ENCODE measurements at places on chromosomes 7 and 10.

DNA sequence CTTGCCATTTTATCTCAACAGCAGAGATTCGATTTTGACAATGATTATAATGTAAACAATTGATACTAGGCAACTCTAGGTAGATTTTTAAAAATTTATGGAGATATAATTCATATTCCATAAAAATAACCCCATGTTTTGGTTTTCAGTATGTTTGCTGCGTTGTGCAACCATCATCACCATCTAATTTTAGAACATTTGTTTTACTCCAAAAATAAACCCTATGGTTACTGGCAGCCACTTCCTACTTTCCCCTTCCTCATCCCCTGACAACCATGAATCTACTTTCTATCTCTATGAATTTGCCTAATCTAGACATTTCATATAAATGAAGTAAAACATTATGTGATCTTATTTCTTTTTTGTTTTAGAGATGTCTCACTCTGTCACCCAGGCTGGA lies 401.9 kb downstream of the THSD7A start:
- DNase-seq, result no peak
- no peak overlapping the region for H3K27ac ChIP-seq
- H3K4me1 ChIP-seq, result no peaks in the 10 kb centered on the region
- H3K36me3 ChIP-seq, result no peaks in the 10 kb centered on the region
- no peak overlapping the region for H3K4me3 ChIP-seq

DNA sequence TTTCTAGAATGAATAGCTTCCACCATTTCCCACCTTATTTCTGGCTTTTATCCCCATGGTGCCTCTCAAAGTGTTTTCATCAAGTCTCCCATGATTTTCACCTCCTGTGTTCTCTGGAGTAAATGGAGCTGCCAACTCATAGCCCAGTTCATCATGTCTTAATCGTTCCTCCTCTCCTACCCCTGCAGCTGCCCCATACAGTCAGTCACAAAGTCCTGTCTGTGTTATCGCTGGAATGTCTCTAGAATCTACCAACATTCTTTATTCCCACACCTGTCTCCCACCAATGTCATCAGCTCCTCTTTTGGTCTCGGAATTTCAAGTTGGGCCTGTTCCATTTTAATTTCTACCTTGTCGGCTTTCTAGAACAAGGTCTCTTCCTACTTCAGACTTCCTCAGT lies 178.9 kb downstream of the MLLT10 start:
- H3K27ac ChIP-seq, result no peak overlapping the region
- peaks cover 18% of the 10 kb centered on the region for H3K4me1 ChIP-seq
- H3K36me3 ChIP-seq, result peaks cover 55% of the 10 kb centered on the region
- no peak for DNase-seq
- H3K27me3 ChIP-seq, result no peaks in the 10 kb centered on the region
- no peak overlapping the region for H3K4me3 ChIP-seq

DNA sequence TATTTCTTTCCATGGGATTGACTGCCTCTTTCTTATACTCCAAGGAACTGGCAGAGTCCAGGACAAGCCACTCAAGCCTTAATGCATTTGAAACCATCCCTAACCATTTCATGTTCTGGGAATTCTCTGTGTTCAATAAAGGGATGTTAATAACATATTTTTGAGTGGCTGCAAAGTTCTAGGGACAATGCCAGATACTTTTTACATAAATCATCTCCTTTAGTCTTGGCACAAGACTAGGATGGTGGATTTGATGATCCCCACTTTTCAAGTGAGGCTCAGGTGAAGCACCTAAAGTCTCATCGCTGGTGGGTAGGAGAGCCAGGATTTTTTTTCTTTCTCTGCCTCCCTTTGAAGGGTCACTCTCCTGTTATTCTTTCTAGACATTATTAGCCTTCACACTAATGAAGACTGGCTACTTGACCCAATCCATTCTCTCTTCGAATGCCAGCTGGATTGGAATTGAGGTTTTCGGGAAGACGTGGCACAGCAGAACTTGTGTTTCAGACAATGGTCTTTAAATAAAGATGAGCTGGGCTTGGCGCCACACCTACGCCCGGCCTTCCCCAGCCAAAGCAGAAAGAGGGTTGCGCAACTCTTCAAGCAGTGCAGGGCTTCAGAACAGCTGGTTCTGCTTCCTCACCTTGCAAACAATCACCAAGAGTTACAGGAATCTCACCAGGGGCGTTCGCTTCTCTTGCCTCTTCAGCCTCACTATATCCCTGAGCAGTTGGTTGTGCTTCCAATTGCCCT lies 73.8 kb upstream of the BMPER start:
- no peak overlapping the region for H3K27ac ChIP-seq
- no peaks in the 10 kb centered on the region for H3K27me3 ChIP-seq
- no peak overlapping the region for H3K4me3 ChIP-seq
- H3K36me3 ChIP-seq, result no peaks in the 10 kb centered on the region

DNA sequence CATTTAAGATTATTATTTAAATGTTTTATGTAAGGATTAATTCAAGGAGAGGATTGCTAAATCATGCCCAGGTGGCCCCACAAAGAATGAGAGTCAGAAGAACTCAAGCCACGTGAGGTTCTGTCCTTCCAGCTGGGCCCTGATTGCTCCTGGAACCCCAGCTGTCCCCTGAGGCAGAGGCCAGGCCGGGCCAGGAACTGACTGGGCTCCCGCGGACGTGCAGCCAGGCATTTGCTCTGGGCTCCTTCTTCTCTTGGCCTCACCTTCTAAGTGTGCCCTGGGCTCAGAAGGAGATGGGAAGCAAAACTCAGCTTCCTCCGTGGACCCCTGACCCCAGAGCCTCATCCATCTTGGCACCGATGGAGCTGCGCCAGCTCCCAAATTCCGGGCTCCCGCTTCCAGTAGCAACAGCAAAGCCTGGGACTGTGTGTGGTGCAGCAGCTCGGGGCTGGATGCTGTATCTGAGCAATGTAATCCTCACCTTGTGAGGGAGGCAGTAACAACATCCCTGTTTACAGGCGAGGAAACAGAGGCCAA lies 250.6 kb upstream of the PPP2R2D start:
- H3K27me3 ChIP-seq, result peaks cover 42% of the 10 kb centered on the region
- H3K27ac ChIP-seq, result no peak overlapping the region
- H3K4me1 ChIP-seq, result peaks cover 2% of the 10 kb centered on the region

GRCh38 chr7:135236727-135237126 lies 3.1 kb downstream of the STRA8 start:
- peaks cover 56% of the 10 kb centered on the region for H3K4me1 ChIP-seq
- peak; percentile 34 for DNase-seq
- peak overlapping the region; percentile 57 for H3K27ac ChIP-seq
- peaks cover 2% of the 10 kb centered on the region for H3K27me3 ChIP-seq
- peak overlapping the region; percentile 62 for H3K4me3 ChIP-seq
- H3K36me3 ChIP-seq, result no peaks in the 10 kb centered on the region

GRCh38 chr10:33278198-33278597 lies 56.3 kb downstream of the NRP1 start:
- H3K4me1 ChIP-seq, result no peaks in the 10 kb centered on the region
- H3K36me3 ChIP-seq, result no peaks in the 10 kb centered on the region
- peaks cover 4% of the 10 kb centered on the region for H3K27me3 ChIP-seq
- no peak overlapping the region for H3K4me3 ChIP-seq
- DNase-seq, result no peak

DNA sequence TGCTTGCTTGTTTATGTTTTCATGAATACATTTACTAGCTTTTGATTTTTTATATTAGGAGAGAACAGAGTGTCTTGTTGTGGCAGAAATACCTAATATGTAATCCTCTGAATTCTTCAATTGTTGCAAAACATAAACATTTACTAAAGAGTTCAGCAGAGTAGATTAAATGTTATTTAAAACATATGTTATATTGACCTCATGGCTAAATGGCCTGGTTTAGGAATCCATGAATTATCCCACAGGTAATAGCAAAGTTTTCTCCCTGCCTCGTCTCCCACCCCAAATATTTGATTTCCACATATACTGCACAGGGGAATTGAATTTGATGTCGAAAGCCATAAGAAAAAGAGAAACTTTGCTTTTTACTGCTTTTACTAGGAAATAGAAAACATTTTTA lies 111.8 kb downstream of the ADK start:
- no peak overlapping the region for H3K4me3 ChIP-seq
- H3K27me3 ChIP-seq, result no peaks in the 10 kb centered on the region
- peak overlapping the region; percentile 14 for H3K27ac ChIP-seq
- peaks cover 12% of the 10 kb centered on the region for H3K4me1 ChIP-seq

DNA sequence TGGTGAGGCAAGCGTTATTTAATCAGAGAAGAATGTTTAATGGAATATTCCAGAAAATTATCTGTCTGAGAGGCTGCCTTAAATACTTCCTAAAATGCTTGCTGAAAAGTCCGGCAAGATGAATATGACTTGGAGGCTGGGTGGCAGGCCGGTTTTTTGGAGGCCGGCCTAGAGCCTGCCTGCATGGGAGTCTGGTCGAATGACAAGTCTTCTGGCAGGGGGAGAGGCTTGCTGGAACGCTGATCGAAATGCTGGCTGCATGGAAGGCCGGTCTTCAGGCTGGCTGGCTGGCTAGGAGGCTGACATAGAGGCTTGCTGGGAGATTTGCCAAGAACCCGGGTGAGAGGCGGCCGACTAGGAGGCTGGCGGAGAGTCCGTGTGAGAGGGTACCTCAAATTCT lies 135.7 kb downstream of the OR13A1 start:
- no peaks in the 10 kb centered on the region for H3K36me3 ChIP-seq
- H3K4me3 ChIP-seq, result no peak overlapping the region
- H3K4me1 ChIP-seq, result no peaks in the 10 kb centered on the region
- H3K27me3 ChIP-seq, result peaks cover 3% of the 10 kb centered on the region

GRCh38 chr10:98567391-98568133 lies 120.8 kb upstream of the HPS1 start:
- H3K36me3 ChIP-seq, result no peaks in the 10 kb centered on the region
- H3K27ac ChIP-seq, result no peak overlapping the region
- no peak overlapping the region for H3K4me3 ChIP-seq
- no peaks in the 10 kb centered on the region for H3K4me1 ChIP-seq
- DNase-seq, result no peak

GRCh38 chr10:73979141-73979808 lies 18.6 kb upstream of the VCL start:
- DNase-seq, result no peak
- H3K27ac ChIP-seq, result no peak overlapping the region
- peak overlapping the region; percentile 22 for H3K4me3 ChIP-seq
- no peaks in the 10 kb centered on the region for H3K36me3 ChIP-seq

DNA sequence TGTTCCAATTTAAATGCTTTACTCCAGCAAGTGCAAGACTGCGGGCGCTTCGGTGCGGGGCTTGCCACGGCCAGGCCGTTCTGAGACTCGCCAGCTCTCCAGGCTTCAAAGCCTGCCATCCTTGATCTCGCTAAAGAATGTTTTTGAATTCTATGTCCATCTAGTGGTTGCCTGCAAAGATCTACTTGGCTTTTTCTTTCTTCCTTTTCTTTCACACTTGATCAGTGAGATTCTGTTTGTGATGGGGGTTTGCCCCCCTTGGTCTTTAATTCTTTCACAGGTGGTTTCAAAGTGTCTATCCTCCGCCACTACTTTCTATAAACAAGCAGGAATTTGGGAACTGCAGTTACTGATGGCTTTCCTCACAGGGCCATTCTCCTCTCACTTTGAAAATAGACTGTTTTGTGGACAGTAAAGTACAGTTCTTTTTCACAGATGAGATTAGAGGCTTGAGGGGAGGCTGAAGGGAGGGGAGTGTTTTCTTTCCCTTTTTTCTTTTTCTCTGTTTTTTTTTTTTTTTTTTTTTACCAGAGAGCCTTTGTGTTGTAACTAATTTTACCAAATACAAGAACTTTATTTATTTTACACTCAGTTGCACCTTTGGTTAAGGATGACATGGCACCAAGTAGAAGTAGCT lies 15.2 kb upstream of the FBXW4 start:
- no peak overlapping the region for H3K27ac ChIP-seq
- no peaks in the 10 kb centered on the region for H3K36me3 ChIP-seq
- no peak overlapping the region for H3K4me3 ChIP-seq
- peaks cover 4% of the 10 kb centered on the region for H3K4me1 ChIP-seq
- no peak for DNase-seq

DNA sequence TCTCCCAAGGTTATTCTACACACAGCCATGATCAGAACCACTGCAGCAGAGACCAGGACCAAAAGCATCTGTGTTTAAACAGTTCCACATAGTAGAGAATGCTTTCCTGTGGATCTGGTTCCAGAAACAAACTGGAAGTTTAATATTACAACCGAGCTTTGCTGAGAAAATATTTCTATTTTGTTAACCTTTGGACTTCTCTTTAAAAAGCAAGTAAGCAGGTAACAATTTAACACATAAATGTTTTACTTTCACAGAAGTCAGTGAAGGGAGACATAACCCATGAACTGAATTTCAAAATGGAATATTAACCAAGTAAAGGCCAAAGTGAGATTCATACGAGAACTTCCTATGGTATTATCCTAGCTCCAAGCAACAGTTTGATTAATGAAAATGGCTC lies 98.6 kb upstream of the PHYHIPL start:
- no peaks in the 10 kb centered on the region for H3K36me3 ChIP-seq
- no peak overlapping the region for H3K4me3 ChIP-seq
- no peak overlapping the region for H3K27ac ChIP-seq
- no peaks in the 10 kb centered on the region for H3K27me3 ChIP-seq

DNA sequence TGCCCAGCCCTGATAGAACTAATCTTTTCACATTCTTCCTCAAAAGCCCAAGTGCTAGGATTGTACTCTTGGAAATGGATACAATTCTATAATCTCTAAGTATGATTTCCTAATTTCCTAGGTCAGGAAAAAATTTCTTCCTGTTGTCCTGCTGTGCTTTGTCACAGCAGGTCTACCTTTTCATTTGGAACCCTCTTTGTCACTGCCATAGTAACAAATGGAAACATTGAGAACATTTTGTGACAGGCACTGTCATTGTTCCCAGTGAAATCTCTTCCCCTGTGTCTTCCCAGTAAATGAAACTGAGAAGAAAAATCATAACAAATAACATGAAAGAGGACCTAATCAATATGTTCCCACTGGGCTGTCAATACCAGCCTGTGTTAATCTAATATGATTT lies 150.9 kb upstream of the KAT6B start:
- H3K27me3 ChIP-seq, result no peaks in the 10 kb centered on the region
- no peak overlapping the region for H3K4me3 ChIP-seq
- H3K36me3 ChIP-seq, result peaks cover 43% of the 10 kb centered on the region
- no peak overlapping the region for H3K27ac ChIP-seq
- H3K4me1 ChIP-seq, result peaks cover 17% of the 10 kb centered on the region

DNA sequence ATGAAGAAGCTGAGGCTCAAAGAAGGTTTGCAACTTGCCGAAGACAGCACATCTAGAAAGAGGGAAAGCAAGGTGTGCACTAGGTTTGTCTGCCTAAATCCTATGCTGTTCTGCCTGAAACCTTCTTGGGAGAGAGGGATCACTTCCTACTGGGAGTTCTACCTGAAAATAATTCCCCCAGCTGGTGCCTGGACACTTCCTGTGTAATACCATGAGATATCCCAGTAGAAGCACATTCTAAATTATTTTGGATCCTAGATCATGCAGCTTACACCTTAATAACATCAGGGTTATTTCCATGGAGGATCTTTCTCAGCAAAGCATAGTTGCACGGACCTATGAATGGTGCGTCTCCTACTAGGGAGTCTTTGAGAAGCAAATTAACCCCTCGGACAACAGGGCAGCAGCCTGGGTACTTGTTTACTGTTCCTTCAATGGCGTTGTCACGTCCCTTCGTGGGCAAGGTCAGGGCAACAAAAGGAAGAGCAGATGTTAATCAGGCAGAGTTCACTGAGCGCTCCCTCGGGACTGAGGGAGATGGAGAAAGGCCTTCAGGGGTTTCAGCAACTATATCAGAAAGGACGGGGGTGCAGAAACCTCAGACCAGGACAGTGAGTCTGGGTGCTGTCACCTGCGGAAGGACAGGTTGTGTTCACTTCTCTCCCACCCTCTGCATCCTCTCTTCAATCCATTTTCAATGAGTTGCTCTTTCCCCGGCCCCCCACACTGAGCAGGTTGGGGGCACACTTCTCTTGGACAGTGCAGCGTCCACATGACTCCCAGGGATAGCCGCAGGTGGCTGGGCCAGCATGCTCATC lies 44.0 kb downstream of the OAT start:
- no peaks in the 10 kb centered on the region for H3K4me1 ChIP-seq
- peaks cover 8% of the 10 kb centered on the region for H3K36me3 ChIP-seq

Data from stimulated activated naive B cell treated with anti-CD40 and anti-IgM and Interleukin-4, amounts not matched to agents 10 μg/mL and 1 μg/mL and 100 μg/mL, for 72 hours (primary cell).